Stimulated activated CD8-positive, alpha-beta memory T cell treated with anti-CD3 and anti-CD28 coated beads, Interleukin-4, amount 100 ng/mL, for 1 hour (primary cell): ENCODE measurements at places on chromosomes 1 and 21.
A peak's percentile ranks its signal among the peaks of the same experiment; 100 is the strongest.

- no peak for DNase-seq
Measured at GRCh38 chr1:224957696-224958095, 28.2 kb downstream of the DNAH14 start.

GRCh38 chr21:35223480-35224156 lies 174.5 kb upstream of the RUNX1 start:
- no peak for DNase-seq

DNA sequence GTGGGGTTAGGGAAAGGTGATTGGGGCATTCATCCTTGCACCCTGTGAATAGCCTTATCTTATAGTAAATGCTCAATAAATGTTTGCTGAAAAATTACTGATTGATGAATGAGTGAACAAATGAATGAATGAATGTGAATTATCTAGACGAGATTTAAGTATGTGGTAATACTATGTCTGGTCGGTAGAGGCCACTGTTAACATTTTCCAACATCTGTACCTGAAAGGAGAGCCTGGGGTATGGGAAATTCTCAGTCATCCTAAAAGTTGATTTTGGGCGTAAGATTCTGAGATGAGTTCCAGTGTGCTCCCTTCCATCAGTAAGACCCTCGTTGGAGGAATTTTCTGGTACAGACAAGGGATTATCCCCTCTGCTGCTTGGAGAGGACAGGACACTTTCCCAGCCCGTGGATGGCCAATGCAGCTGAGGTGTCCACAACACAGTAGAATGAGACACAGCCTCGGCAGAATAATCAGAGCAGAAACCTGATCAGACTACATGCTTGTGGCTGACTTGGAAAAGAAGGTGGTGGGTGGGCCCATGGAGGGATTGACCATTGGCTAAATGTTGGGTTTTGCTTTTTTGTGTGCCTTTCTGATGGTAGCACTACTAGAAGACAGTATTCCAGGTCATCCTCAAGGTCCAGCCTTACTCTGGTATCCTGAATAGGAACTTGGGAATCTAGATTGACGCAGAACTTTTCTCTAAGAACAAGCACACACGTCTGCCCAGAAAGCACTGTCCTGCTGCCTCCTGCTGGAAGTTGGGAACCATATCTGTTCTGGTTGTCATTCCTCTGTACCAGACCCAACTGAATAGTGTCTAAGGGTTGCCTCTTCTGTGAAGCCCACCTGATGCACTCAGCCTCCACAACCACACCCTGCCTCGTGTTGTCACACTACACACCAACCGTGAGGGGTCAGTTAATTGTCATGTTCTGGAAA lies 262.0 kb downstream of the TNR start:
- no peak for DNase-seq

GRCh38 chr1:41846625-41847405 lies 71.9 kb downstream of the HIVEP3 start:
- DNase-seq: no peak

- no peak for DNase-seq
Measured at GRCh38 chr21:46050668-46051378, 47.1 kb upstream of the COL6A2 start.

- no peak for DNase-seq
Measured at GRCh38 chr1:48026275-48026674, 29.1 kb upstream of the TRABD2B start.

DNA sequence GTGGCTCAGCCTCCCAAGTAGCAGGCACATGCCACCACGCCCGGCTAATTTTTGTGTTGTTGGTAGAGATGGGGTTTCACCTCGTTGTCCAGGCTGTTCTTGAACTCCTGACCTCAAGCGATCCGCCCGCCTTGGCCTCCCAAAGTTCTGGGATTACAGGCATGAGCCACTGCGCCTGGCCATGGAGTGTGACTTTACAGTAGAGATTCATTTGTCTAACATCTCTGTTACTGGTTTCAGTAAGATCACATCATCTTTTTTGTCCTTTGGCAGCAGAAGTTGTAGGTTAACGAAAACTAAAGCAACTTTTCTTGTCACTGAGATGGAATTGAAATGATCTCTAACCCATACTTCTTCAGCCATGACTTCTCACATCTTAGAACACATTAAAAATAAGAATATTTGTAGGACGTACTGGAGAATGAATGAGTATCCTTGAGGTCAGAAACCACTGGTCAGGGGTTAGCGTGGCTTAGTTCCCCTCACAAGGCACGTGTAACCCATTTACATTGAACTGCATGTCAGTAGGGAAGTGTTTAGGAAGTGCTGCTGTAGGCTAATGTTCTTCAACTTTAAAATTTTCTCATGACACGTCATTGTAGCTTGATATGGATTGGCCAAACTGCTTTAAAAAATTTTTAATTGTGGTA lies 75.9 kb downstream of the CAMTA1 start:
- no peak for DNase-seq

DNA sequence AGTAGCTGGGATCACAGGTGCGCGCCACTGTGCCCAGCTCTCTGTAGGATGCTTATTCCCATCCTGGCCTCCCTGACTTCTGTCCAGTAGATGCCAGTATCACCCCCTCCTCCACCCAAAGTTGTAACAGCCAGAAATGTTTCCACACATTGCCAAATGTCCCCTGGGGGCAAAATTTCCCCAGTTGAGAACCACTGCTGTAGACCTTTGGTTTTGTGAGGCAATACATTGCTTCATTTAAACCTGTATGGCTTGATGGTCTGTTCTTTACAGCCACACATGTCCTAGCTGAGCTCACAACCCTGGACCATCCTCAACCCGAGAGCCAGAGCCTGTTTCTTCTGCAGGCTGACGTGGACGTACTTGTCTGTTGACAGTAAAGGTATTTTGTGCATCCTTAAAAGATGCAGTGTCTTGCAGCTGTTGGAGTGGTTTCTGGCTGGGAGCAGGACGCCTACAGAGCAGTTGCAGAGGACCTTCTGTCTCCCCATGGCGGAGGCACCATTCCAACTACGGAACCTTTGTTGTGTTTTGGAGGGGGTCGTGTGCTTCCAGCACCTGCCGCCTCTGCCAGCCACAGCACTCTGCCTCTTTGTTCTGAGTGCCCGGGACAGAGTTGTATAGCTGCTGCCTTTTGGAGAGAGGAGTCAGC lies 26.6 kb downstream of the DOP1B start:
- DNase-seq: no peak

- DNase-seq: no peak
Measured at GRCh38 chr1:10688409-10688786, 108.0 kb downstream of the CASZ1 start.

- no peak for DNase-seq
Measured at GRCh38 chr1:104884939-104885338, 1135.2 kb downstream of the AMY1C start.

DNA sequence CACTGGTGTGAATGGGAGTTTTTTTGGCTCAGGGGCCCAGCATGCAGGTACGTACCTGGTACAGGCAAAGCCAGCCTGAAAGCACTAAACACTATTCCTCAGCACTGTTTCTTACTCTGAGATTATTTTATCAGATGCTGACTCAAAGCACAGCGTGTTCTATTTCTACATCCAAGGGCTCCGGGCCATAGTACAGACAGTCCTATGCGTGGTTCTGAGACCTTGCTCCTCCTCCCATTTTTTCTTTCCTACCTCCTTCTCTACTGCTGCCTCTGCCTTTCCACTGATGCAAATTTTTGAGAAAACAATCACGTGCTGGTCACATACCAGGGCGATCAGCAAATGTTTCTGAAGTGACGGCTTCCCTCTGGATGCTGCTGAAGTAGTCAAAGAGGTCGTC lies 36.3 kb downstream of the PDPN start:
- DNase-seq: no peak

GRCh38 chr1:235644693-235645305 lies 4.8 kb downstream of the GNG4 start:
- DNase-seq: no peak

GRCh38 chr1:174871886-174872285 lies 127.9 kb upstream of the CACYBP start:
- no peak for DNase-seq

- DNase-seq: no peak
Measured at GRCh38 chr21:33013626-33014025, 12.1 kb upstream of the OLIG2 start.

- no peak for DNase-seq
Measured at GRCh38 chr1:203492082-203492747, 1.7 kb upstream of the OPTC start.

GRCh38 chr21:22225299-22225698 lies 1227.1 kb downstream of the NCAM2 start:
- DNase-seq: no peak

- DNase-seq: no peak
Measured at GRCh38 chr21:41856572-41856971, 22.6 kb downstream of the PRDM15 start.

- DNase-seq: no peak
Measured at GRCh38 chr1:55382806-55383305, 167.7 kb upstream of the USP24 start.

- DNase-seq: no peak
Measured at GRCh38 chr1:15799004-15799867, 8.2 kb downstream of the UQCRHL start.

DNA sequence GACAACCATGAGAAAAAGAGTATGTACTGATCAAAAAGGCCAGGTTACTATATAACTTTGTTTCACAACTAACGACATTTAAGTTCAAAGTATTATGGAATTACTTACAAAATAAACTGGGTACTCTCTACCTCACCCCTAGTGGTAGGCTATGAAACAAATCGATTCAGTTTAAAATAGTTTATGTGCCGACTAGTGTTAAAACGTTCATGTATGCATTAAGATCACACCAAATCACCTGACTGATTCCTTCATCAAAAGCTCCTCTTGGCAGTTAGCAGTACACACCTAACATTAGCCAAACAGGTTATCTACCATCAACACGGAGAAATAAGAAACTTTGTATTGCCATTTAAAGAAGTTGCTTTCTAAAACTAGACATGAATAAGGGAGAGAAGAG lies 137.1 kb downstream of the AKT3 start:
- DNase-seq: no peak

DNA sequence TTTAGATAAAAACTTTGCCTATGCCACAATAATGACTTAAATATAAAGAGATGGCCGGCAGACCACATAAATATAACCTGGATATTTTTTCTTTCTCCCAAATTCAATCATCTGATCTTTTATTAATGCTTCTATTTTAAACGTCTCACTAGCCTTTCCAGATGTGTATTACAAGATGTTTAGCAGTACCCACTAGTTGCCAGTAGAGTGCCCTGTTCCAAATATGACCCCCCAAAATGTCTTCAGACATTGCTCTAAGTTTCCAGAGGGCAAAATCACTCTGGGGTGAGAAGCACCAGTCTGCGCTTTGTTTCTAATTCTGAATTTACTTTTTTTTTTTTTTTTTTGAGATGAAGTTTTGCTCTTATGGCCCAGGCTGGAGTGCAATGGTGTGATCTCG lies 268.1 kb downstream of the GRIK1 start:
- DNase-seq: no peak

DNA sequence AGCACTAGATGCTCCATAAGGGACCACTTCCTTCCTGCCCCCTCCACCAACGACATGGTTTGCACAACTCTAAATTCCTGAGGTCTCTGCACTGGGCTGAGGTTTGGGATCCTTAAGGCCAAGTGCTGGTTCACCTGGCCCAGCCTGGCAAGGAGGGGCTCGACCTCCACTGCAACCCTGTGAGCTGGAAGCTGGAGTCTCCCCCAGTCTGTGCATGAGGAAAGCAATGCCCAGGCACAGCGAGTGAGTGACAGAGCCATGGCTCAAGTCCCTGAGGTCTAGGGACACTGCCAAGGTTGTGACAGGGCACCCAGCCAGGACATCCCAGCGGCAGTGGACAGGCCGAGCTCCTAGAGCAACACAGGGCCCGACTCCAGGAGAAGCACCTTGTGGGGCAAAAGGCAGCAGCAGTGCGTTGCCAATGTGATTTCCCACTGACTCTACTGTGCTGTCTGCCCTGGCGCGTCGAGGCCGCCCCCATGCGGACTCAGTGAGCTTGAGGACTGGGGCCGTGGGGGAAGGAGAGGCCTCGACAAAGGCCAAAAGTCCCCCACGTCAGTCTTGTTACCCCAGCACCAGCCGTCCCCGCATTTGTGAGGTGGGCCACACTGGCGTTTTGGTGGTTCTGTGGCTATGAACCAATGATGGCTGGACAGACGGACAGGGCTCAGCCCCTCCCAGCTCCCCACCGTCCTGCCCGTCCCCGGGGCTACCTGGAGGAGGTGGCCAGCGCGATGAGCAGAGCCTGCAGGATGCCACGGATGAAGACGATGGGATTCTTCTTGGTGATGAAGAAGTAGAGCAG lies 30.0 kb downstream of the PODN start:
- no peak for DNase-seq

- no peak for DNase-seq
Measured at GRCh38 chr1:210239349-210240111, 6.9 kb downstream of the SERTAD4 start.

GRCh38 chr1:151540021-151540981 lies at the start of gene TUFT1:
Gene TUFT1 (plus strand): TSS chr1:151540309. CDS start chr1:151540367, 58 bp downstream.
- peak; percentile 80 for DNase-seq

DNA sequence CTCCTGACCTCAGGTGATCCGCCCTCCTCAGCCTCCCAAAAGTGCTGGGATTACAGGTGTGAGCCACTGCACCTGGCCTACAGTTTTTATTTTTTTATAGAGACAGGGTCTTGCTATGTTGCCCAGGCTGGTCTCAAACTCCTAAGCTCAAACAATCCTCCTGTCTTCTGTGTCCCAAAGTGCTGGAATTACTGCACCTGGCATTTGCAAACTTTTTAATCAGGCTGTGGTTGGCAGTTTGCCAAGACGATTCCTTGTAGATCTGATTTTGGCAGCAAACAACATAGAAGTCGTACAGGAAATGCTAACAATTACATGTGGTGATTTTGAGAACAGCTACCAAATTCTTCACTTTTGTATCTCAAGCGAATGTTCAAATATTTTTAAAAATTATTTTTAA lies 10.1 kb downstream of the RBP7 start:
- DNase-seq: no peak

DNA sequence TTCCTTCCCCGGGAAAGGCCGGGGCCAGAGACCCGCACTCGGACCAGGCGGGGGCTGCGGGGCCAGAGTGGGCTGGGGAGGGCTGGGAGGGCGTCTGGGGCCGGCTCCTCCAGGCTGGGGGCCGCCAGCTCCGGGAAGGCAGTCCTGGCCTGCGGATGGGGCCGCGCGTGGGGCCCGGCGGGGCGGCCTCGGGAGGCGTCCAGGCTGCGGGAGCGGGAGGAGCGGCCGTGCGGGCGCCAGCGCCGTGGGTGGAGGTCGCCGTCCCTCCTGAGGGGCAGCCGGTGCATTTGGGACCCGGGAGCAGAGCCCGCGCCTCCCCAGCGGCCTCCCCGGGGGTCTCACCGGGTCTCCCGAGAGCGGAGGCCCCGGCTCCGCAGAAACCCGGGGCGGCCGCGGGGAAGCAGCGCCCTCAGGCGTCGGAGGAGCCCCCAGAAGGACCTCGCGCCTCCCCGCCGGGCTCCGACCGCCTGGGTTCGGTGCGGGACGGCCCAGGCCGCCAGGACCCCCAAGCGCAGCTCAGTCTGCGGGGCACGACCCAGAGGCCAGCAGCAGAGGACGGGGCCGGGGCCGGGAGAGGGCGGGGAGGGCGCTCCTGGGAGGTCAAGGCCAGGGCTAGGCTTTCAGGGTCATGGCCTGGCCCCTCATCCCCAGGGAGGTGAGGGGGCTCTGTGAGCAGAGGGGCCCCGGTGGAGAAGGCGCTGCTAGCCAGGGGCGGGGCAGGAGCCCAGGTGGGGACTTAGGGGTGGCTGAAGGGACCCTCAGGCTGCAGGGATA lies 7.2 kb upstream of the SLX9 start:
- no peak for DNase-seq

GRCh38 chr21:37742115-37742514 lies 174.1 kb downstream of the KCNJ6 start:
- DNase-seq: no peak
